ENCODE measurements at places on chromosomes 5 and 9. TPM values are rescaled to one million over a fixed set of nuclear protein-coding genes. Genes with fewer than 3 reads are reported as not detected.

Gene MED7
- 12.7 TPM for polyA plus RNA-seq

DNA sequence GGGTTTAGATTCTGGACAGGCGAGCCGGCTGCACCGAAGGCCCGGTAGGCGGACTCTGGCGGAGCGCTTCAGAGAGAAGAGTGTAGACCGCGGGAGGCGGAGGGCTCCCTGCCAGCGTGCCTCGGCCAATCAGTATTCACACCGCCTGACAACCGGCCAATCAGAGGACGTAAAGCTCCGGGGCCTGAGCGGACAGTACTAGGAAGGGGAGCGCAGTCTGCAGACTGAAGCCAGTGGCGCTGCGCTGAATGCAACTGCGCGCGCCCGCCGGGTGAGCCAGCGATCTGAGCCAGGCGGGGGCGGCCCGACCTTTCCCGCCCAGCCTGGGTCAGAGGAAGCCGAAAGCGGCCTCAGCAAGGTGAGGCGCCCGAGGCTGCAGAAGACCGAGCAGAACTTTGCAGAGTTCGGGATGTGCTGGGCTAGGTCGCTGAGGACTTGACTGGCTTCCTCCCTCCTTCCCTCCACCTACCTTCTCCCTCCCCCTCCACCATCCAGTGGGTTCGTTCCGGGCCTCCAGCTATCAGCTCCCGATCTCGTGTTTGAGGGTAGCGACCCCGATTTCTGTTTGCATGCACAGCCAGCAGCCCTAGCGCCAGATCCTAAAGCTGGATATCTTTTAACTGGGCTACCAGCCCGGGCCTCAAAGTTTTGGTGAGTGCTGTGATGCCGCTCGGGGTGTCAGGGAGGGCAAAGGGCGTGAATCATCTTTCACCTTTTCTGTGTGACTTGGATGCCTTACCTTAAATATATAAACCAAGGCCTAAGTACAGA lies at the start of gene DMRT2:
Gene DMRT2, plus strand, starts transcription at position 233 of the 771 bp plus-strand sequence. CDS start 1,257 bp downstream, outside the sequence.
- no peaks in the 10 kb centered on the region for H3K36me3 ChIP-seq
- H3K4me1 ChIP-seq: peaks cover 8% of the 10 kb centered on the region
- H3K27me3 ChIP-seq: peaks cover 69% of the 10 kb centered on the region
- no peak within 1 kb of the TSS for H3K27ac ChIP-seq

Gene IL31RA
- polyA plus RNA-seq: not detected

DNA sequence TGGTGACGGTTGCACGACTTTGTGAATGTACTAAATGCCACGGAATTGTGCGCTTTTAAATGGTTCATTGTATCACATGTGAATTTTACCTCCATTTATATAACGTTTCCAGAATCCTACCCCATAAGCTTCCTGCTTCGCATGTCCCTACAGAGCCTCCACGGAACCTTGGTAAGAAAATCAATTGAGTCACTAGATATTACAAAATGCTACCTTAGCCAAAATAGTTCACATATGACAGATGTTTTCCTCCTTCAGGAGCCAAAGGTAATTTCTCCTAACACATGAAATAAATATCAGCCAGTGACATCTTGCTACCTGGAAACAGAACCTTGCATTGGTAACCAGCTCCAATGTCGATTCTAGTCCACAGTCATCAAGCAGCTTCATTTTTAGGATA lies 125.1 kb downstream of the TTLL11 start:
- no peak for DNase-seq
- no peaks in the 10 kb centered on the region for H3K27me3 ChIP-seq
- no peak overlapping the region for H3K27ac ChIP-seq

DNA sequence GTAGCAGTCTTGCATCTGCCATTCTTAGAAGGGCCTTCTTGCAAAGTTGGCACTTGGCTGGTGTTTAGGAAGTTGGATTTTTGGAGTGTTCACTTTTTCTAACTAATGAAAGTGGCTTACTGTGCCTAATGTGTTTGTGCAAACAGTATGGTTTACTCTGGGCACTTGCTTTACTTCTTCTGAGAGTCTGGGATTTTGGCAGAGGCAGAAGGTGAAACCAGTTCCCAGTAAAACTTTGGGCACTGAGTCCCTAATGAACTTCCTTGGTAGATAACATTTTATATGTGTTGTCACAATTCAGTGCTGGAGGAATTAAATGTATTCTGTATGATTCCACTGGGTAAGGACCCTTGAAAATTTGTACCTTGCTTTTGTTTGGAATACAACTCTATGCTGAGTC lies 155.7 kb downstream of the FAM170A start:
- no peak overlapping the region for H3K4me3 ChIP-seq
- H3K27ac ChIP-seq: no peak overlapping the region
- no peaks in the 10 kb centered on the region for H3K36me3 ChIP-seq

GRCh38 chr5:146048994-146049703 lies 56.2 kb downstream of the PLAC8L1 start:
- DNase-seq: peak; percentile 80
- H3K27ac ChIP-seq: no peak overlapping the region
- H3K4me3 ChIP-seq: no peak overlapping the region
- no peaks in the 10 kb centered on the region for H3K4me1 ChIP-seq
- H3K36me3 ChIP-seq: peaks cover 33% of the 10 kb centered on the region

GRCh38 chr5:120985526-120985925 lies 521.4 kb downstream of the PRR16 start:
- no peaks in the 10 kb centered on the region for H3K36me3 ChIP-seq
- H3K4me3 ChIP-seq: no peak overlapping the region
- DNase-seq: no peak
- H3K27ac ChIP-seq: no peak overlapping the region
- no peaks in the 10 kb centered on the region for H3K27me3 ChIP-seq

Gene IL4
- not detected for polyA plus RNA-seq

DNA sequence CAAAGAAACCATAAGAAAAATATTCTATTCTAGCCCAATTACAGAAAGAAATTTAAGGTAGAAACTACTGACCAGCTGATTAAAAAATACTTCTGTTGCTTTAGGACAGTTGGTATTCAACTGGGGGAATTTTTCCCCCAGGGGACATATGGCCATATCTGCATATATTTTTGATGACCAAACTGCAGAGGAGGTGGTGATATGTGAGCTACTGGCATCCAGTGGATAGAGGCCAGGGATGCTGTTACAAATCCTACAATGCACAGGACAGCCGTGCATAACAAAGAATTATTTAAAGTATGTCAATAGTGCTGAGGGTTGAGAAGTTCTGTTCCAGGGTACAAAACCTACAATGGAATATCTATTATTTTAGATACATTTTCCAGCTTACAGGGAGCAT lies 24.0 kb downstream of the ZFR start:
- DNase-seq: no peak
- H3K27me3 ChIP-seq: no peaks in the 10 kb centered on the region
- H3K4me1 ChIP-seq: no peaks in the 10 kb centered on the region
- no peak overlapping the region for H3K4me3 ChIP-seq

- no peaks in the 10 kb centered on the region for H3K27me3 ChIP-seq
- no peak overlapping the region for H3K27ac ChIP-seq
These were observed 135.1 kb upstream of the ELL2 start for GRCh38 chr5:96096724-96097123.

Gene SPAAR
- 0.54 TPM for polyA plus RNA-seq

DNA sequence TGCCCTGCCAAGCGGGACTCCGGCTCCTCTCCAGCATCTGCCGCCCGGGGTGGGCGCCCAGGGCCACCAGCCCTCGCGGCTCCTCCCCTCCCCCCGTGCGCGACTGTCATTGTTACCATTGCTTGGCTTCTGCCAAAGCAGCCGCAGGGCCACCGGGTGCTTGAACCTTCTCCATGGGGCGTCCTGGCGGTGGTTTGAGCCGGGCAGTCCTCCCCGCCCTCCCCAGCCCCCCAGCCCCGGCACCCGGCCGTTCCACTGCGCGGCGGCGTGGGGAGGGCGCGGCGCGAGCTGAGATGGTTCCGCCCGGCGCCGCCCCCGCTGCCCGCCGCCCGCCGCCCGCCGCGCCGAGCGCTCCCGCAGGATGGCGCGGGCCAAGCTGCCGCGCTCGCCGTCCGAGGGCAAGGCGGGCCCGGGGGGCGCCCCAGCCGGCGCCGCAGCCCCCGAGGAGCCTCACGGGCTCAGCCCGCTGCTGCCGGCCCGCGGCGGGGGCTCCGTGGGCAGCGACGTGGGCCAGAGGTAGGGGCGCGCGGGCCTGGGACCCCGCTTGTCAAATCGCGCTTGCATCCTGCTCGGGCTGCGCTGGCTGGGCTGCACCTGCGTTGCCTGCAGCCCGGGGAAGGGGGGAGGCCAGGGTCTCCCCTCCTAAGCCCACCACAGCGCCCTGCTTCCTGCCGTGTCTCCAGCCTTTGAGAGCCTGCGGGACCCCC lies 34.4 kb downstream of the KCNT1 start:
- no peaks in the 10 kb centered on the region for H3K36me3 ChIP-seq
- H3K27ac ChIP-seq: no peak overlapping the region

DNA sequence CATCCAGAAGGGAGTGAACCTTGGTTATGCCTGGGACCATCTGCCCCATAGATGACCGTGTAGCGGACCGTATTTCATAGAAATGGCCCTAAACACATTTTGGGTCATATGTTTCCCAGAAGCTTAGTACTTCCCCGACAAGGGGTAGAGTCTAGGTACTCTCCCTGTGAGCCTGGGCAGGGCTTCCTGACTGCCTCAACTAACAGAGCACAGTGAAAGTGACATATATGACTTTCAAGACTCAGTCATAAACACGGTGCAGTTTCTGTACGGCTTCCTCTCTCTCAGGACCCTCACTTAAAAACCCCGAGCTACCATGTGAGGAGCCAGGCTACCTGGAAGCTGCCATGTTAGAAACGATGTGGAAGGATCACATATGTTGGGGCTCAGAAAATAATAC lies 20.9 kb downstream of the C9orf57 start:
- no peak overlapping the region for H3K27ac ChIP-seq
- H3K36me3 ChIP-seq: no peaks in the 10 kb centered on the region
- DNase-seq: no peak
- no peak overlapping the region for H3K4me3 ChIP-seq

Gene CARD6
- 8.5 TPM for polyA plus RNA-seq

DNA sequence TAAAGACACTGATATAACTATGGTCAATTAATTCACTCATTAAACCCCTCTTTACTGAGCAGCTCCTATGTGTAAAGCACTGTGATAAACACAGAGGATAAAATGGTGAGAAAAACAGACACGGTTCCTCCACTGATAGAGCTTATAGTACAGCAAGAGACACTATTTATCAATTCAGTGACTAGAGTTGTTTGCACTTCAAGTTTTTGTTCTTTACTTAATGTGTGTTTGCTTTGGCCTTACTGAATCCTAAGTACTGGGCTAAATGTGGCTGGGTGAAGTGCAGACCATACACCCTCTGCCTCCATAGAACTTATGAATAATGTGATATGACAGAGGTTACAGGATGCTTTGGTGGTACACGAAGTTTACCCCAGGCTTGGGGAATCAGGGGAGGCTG lies 80.1 kb upstream of the ITGA1 start:
- peaks cover 13% of the 10 kb centered on the region for H3K4me1 ChIP-seq
- H3K4me3 ChIP-seq: no peak overlapping the region
- H3K27ac ChIP-seq: no peak overlapping the region

- DNase-seq: no peak
- H3K27me3 ChIP-seq: no peaks in the 10 kb centered on the region
- H3K4me3 ChIP-seq: no peak overlapping the region
- no peaks in the 10 kb centered on the region for H3K4me1 ChIP-seq
These were observed 33.9 kb downstream of the DOCK2 start for GRCh38 chr5:169670769-169671525.

DNA sequence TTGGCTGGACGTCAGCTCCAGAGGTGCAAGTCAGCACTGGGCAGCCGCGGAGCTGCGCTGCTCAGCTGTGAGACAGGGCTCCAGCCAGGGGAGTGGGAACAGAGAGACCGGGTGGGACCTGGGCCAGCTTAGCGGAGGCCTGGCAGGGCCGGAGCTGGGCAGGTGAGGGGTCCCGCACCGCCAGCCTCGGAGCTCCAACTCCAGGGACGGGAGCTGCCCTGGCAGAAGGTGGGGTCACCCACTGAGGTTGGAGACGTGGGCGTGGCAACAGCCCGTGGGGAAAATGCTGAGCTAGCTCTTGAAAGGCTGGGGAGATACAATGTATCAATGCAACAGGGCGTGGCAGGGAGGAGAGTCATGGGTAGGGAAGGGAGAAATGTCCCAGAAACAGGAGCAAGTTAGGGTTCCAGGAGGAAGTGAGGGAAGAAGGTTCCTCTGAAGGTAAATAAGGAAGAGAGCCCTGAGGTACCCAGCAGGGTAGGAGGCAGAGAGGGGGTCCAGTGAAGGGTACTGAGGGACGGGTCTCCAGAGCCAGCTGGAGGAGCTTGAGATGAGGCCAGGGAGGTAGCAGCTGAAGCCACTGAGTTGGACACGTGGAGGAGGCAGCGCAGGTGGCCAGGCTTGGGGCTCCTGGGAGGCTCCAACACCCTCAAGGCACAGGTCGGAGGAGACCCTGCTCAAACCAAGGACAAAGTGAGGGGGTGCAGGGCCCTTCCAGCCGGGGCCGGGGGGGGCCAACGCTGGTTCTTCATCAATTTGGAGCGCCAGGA lies 736 bp upstream of the NKD2 start:
- no peaks in the 10 kb centered on the region for H3K36me3 ChIP-seq
- H3K4me1 ChIP-seq: no peaks in the 10 kb centered on the region
- no peak overlapping the region for H3K27ac ChIP-seq
- H3K27me3 ChIP-seq: peaks cover 4% of the 10 kb centered on the region

Gene SLC6A3
- polyA plus RNA-seq: not detected

DNA sequence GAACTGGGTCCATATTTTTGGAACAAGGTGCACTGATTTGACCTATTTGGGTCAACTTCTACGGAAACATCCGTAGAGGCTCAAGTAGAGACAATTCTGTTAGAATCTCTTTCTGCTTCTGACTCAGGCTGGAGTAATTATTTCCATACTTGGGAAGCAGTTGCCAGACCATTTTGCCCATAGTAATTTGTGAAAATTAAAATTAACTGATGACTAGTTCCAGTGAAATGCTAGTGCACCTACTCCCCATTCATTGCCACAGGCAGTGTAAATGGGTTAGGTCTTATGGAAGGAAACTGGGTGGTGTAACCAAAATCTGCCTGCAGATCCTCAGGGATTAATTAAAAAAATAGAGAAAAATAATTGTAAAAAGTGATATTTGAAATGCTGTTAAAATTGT lies 201.1 kb downstream of the TENT4A start:
- H3K27me3 ChIP-seq: no peaks in the 10 kb centered on the region
- H3K4me1 ChIP-seq: no peaks in the 10 kb centered on the region
- H3K4me3 ChIP-seq: no peak overlapping the region

Gene PCDHAC1
- 0.27 TPM for polyA plus RNA-seq
